Activated naive CD4-positive, alpha-beta T cell treated with anti-CD3 and anti-CD28 coated beads for 36 hours (primary cell): ENCODE measurements at places on chromosomes 4 and X. TPM values are rescaled to one million over a fixed set of nuclear protein-coding genes. Genes with fewer than 3 reads are reported as not detected.

Gene TREX2
- 1.0 TPM for total RNA-seq

Gene PLXNB3
- total RNA-seq, result 0.05 TPM

Gene DCAF8L2
- total RNA-seq, result not detected

Gene NAT8L
- total RNA-seq, result 0.32 TPM

GRCh38 chr4:89722517-89722916 is 114.4 kb downstream of the SNCA start:
- no peak overlapping the region for H3K27ac ChIP-seq
- H3K27me3 ChIP-seq, result peaks cover 2% of the 10 kb centered on the region

DNA sequence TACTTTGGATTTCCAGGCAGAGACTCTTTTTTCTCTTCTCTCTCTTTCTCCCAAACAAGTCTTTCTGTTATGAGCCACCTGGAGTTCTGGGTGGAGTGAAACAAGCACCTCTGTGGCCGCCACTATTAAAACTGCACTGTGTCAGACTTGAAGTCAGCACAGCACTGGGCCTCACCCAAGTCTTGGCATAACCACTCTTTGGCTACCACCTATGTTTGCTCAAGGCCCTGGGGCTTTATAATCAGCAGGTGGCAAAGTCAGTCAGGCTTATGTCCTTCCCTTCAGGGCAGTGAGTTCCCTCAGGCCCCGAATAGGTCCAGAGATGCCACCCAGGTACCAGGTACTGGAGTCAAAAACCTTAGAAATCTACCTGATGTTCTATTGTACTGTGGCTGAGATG is 52.4 kb downstream of the ITIH6 start:
- no peaks in the 10 kb centered on the region for H3K27me3 ChIP-seq
- no peaks in the 10 kb centered on the region for H3K4me1 ChIP-seq
- H3K4me3 ChIP-seq, result no peak overlapping the region
- H3K36me3 ChIP-seq, result no peaks in the 10 kb centered on the region

- no peaks in the 10 kb centered on the region for H3K4me1 ChIP-seq
- H3K36me3 ChIP-seq, result no peaks in the 10 kb centered on the region
- peaks cover 2% of the 10 kb centered on the region for H3K27me3 ChIP-seq
- no peak overlapping the region for H3K4me3 ChIP-seq
These were observed 280.7 kb upstream of the GALNT7 start for GRCh38 chr4:172887959-172888358.

DNA sequence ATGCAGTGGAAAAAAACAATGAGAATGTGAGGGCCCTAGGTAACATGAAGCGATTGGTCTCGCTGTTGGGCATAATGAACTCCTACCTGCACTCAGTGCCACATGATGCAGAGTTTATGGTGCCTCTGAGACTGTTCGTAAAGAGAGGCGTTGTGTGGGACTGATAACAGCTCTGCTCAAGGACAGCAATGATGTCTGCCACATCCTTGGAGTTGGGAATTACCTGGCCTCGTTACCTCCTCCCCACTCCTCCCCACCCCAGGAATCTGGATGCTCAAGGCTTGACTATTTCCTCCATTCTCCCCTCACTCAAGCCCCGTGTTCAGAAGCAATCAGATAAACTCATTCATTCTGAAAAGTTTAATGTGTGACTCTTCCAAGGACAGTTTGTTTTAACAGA is 148.0 kb upstream of the JADE1 start:
- no peaks in the 10 kb centered on the region for H3K27me3 ChIP-seq
- H3K27ac ChIP-seq, result no peak overlapping the region
- peaks cover 10% of the 10 kb centered on the region for H3K4me1 ChIP-seq
- no peaks in the 10 kb centered on the region for H3K36me3 ChIP-seq
- no peak for DNase-seq

- DNase-seq, result no peak
- no peak overlapping the region for H3K27ac ChIP-seq
- no peaks in the 10 kb centered on the region for H3K36me3 ChIP-seq
- no peak overlapping the region for H3K4me3 ChIP-seq
- H3K4me1 ChIP-seq, result no peaks in the 10 kb centered on the region
These were observed 7.6 kb upstream of the GUF1 start for GRCh38 chr4:44670506-44671199.

- no peak overlapping the region for H3K4me3 ChIP-seq
- no peak overlapping the region for H3K27ac ChIP-seq
- DNase-seq, result no peak
- peaks cover 2% of the 10 kb centered on the region for H3K27me3 ChIP-seq
- no peaks in the 10 kb centered on the region for H3K36me3 ChIP-seq
These were observed 336.2 kb upstream of the PPARGC1A start for GRCh38 chr4:24226023-24226422.

DNA sequence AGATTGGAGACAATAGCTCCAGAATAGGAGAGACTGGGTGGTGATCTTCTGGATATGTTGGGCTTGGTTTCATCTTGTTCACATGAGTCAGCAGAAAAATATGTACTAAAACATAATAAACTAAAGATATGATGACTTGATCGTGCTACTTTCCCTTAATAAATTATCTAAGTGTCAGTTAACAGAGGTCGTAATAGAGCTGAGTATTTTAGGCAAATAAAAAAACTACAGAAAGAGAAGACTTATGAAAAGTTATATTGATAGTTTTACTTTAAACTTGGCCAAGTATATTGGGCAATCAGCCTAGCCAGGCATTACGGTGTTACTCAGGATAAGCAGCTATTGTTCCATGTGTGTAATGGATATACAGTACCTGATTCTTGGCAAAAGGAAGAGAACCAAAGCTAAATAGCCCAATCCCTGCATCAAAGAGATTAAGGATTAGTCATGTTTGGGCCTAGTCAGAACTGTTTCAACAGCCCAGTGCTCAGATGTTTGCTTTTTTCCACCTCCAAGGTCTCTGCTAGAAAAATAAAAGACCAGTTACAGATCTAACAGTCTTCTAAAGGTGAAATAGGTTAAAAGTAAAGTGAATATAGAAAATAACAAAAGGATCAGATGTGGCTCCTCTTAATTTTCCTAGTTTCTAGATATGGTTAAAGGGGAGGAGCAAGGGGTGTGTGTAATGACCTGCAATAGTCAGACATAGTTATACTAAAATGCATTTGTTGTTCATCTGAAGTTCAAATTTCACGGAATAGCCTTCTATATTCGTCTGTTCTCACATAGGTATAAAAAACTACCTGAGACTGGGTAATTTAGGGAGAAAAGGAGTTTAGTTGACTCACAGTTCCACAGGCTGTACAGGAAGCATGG is 262.6 kb downstream of the ADGRL3 start:
- H3K36me3 ChIP-seq, result no peaks in the 10 kb centered on the region
- DNase-seq, result no peak
- no peak overlapping the region for H3K27ac ChIP-seq
- H3K27me3 ChIP-seq, result no peaks in the 10 kb centered on the region

DNA sequence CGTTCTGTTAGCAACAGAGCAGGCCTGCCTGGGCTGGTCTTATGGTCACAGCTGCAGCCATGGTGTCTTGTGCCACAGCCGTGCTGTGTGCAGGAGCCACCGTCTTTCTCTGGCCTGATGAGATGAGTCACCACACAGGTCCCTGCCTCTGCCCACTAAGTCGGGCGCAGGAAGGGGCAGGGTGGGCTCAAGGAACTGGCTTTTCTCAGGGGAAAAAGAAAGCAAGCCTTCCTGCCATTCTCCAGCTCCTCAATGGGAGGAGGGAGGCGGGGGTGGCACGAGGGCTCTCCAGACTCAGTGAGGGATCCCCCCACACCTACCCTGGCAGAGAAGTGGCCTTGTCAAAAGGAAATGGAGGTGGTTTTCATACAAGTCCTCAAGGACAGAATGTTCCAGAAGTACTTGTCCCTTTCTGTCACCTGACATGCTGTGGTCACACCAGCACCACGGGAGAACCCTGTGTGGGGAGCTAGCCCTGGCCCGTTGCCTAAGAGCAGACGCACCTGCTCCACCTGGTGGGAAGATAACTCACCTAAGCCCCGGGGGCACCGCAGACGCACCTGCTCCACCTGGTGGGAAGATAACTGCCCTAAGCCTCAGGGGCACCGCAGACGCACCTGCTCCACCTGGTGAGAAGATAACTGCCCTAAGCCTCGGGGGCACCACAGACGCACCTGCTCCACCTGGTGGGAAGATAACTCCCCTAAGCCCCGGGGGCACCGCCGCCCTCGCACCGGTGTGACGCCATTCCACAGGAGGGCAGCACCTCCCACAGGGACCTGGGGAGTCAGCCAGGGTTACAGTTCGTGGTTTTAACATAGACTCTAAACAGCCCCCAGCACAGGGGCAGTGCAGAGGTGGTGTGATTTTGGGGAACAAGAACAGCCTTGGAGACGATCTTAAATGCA is 18.5 kb downstream of the UVSSA start:
- no peaks in the 10 kb centered on the region for H3K36me3 ChIP-seq
- H3K27me3 ChIP-seq, result no peaks in the 10 kb centered on the region
- no peak for DNase-seq
- no peak overlapping the region for H3K4me3 ChIP-seq

DNA sequence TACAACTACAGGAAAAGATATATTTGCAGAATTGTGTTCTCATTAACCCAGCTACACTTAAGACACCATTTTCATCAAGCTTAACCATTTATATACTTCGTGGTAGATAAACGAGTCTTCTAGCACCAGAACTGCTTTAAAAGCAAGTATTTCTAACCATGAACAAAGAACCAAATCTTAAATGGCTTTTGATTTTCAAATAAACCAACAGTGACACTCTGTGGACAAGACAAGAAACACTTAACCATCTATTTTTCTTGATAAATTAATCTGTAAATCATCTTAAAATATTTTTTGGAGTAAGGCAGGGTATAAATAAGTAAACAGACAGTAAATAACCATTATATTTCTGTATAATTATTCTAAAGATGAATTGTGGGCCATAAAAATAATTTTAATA is 10.2 kb downstream of the BEND2 start:
- H3K27me3 ChIP-seq, result no peaks in the 10 kb centered on the region
- no peak for DNase-seq
- no peaks in the 10 kb centered on the region for H3K4me1 ChIP-seq
- H3K4me3 ChIP-seq, result no peak overlapping the region

DNA sequence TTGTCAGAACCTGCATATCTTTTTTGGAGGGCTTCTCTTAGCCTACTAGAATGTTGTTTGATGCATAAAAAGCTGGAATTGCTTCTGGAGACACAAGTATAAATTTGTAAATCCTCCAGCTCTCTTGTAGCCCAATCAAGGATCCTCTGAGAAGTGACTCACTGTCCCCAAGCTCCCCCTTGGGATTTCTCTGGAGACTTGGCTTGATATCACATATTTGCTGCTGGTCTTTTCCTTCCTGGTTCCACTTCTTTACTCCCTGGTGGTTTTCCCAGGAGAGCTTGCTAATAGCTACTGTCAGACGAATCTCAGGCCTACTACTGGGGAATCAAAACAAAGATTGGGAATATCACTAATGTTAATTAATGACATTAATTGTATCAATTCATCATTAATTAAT is 173.1 kb downstream of the STK32B start:
- H3K4me3 ChIP-seq, result no peak overlapping the region
- DNase-seq, result no peak
- no peaks in the 10 kb centered on the region for H3K4me1 ChIP-seq
- no peaks in the 10 kb centered on the region for H3K36me3 ChIP-seq
- H3K27ac ChIP-seq, result no peak overlapping the region
- H3K27me3 ChIP-seq, result no peaks in the 10 kb centered on the region

DNA sequence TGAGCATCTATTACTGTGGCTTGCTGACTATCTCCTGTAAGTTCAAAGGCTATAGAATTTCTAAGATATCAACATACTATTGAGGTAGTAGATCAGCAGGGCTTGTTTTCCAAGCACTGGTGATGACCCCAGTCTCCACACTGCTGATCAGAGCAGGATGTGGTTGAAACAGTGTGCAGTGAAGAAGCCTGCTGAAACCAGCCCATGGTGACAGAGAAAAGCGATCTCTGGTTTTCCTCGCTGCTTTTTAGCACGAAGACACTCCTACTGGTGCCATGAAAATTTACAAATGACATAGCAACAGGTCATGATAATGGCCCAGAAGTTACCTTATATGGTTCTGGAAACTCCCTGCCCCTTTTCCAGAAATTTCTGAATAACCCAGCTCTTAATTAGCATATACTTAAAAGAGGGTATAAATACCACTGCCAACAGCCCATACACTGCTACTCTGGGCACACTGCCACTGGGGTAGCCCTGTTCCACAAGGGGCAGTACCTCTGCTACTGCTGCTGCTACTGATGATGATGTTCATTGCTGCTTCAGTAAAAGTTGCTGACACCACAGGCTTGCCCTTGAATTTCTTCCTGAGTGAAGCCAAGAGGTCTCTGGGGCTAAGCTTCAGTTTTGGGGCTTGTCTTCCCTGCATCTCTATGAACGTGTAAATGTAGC is 1689.5 kb upstream of the PCDH10 start:
- no peaks in the 10 kb centered on the region for H3K4me1 ChIP-seq
- no peaks in the 10 kb centered on the region for H3K27me3 ChIP-seq
- no peak overlapping the region for H3K4me3 ChIP-seq
- no peak for DNase-seq
- H3K27ac ChIP-seq, result no peak overlapping the region

GRCh38 chrX:38552721-38553120 is 8.6 kb upstream of the TSPAN7 start:
- no peaks in the 10 kb centered on the region for H3K27me3 ChIP-seq
- no peak overlapping the region for H3K27ac ChIP-seq
- H3K36me3 ChIP-seq, result no peaks in the 10 kb centered on the region
- no peak for DNase-seq
- H3K4me1 ChIP-seq, result no peaks in the 10 kb centered on the region

DNA sequence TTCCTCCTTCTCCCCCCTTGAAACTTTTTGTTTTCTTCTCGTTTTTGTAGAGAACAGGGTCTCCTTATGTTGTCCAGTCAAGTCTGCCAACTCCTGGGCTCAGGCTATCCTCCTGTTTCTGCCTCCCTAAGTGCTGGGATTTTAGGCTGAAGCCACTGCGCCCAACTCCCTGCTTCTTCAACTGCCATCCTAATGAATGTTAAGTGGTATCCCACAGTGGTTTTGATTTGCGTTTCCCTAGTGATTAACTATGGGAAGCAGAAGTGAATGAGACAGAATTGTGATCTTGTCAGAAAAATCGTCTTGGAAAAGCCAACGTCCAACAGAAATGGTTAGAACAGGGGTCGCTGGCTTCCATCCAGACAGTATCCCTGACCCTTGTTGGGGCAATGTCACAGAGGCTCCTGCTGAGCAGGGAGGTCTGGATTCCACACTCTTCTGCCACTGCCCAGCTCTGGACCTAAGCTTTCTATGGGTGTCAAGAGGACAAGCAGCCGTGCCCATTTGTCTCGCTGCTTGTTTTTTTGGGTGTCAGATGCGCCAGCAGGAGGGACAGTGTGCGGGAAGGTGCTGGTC is 869 bp upstream of the ADD1 start:
- peaks cover 59% of the 10 kb centered on the region for H3K4me1 ChIP-seq
- H3K27me3 ChIP-seq, result no peaks in the 10 kb centered on the region
- H3K36me3 ChIP-seq, result peaks cover 10% of the 10 kb centered on the region
- peak overlapping the region; percentile 83 for H3K4me3 ChIP-seq
- H3K27ac ChIP-seq, result peak overlapping the region; percentile 87
- DNase-seq, result peak; percentile 4
